CD4-positive, CD25-positive, alpha-beta regulatory T cell (primary cell): ENCODE measurements at places on chromosomes 3 and 15. TPM values are rescaled to one million over a fixed set of nuclear protein-coding genes. Genes with fewer than 3 reads are reported as not detected.

DNA sequence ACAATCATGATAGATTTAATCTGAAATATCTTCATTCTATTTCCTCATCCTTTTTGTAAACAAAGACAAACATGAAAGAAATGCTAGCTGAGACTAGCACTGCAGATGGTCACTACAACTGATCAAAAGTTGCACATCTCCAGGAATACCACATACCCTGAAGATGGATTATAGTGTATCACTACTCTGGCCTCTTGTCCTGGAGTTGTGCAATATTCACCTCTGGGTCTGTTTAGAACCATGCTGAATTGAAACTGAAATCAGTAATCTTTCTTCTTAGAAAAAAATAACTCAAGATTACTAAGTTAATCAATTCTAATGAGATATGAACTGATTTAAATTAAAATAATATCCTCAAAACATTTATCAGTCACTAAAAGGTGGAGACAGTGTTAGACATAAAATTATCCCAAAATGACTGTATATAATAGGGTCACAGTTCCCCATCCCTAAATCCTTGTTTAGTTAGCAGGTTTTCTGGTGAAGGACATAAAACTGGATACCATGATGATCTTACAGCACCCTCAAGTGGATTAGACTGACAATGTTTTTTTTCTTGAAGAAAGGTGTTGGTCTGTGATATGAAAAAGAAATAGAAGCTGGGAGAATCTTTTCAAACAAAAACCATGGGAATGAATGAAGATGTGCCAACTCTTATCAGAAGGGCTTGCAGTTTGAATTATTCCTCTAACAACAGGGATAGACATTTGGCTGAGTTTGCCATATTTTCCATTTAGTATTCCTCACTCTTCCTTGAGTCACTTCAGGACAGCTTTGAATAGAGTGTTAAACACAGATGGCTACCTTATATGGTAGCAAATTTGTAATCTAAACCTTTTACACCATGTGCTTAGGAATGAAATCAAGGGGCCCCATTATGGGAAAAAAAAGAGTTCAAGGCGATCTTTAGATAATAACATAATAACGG, 7.1 kb upstream of the TTC14 start:
- DNase-seq: peak; percentile 23

DNA sequence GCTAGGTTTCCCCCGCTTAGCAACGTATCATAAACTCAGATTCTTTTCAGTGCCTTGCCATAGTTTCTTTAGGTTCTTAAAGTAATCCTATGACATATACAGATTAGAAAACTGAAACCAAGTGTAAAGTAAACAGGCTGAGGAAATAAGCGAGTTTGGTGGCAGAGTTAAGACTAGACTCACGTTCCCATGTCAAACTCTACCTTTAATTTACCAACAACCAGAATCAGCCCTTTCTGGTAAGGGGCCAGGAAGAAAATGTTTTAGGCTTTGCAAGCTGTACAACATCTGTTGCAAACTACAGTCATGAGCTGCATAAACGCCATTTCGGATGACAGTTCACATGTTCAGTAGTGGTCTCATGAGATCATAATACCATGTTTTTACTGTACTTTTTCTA, 128.0 kb upstream of the PRICKLE2 start:
- DNase-seq: no peak

Gene REC114
- total RNA-seq: not detected

Gene CPNE4
- total RNA-seq: not detected

Gene LRRC49
- total RNA-seq: not detected

Gene CCDC54
- total RNA-seq: not detected

Gene TMEM158
- 0.57 TPM for total RNA-seq
